Prostate gland (tissue), 2 donors: ENCODE measurements at places on chromosomes 11 and 22. TPM values are rescaled to one million over a fixed set of nuclear protein-coding genes. Genes with fewer than 3 reads are reported as not detected.

DNA sequence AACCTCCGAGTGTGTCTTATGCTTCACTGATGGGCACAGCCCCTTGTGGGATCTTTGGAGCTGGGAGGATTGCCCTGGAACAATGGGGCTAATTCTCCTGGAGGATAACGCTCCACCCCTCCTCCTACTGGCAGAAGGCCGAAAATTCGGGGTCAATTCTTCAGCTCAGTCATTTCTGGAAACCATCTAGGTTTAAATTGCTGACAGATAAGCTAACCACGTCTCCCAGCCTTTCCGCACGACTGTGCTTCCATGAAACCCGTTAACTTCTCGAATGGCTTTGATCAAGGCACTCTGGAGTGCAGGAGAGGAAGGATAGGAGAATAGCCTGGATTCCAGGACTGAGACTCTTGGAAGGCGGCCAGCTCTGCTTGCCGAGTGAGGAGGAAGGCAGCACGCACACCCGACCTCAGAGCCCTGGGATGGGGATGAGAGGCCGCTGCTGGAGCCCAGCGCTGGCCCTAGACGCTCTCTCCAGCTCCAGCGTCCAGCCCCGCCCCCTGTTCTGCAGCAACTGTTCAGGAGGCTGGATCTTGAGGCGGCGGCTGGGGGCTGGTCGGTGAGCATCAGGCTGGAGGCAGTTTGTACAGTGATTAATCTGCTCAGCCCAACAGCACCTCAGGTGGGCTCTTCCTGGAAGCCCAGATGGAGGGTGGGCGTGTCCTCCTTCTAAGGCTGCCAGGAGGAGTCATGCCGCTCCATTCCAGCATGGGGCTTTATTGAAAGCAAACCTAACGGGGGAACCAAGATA, 176.7 kb upstream of the NCAM1 start:
- DNase-seq: peak; percentile 22
- H3K4me3 ChIP-seq: no peak overlapping the region
- no peak overlapping the region for H3K27ac ChIP-seq

The ZC3H12C gene
- total RNA-seq: 6.5 TPM

The BSCL2 gene
- 187 TPM for total RNA-seq

The TMEM45B gene
- total RNA-seq: 5.2 TPM

GRCh38 chr11:14148653-14149273, 186.2 kb downstream of the SPON1 start:
- H3K36me3 ChIP-seq: no peaks in the 10 kb centered on the region
- no peaks in the 10 kb centered on the region for H3K4me1 ChIP-seq
- H3K4me3 ChIP-seq: no peak overlapping the region
- no peaks in the 10 kb centered on the region for H3K27me3 ChIP-seq
- no peak overlapping the region for H3K27ac ChIP-seq

DNA sequence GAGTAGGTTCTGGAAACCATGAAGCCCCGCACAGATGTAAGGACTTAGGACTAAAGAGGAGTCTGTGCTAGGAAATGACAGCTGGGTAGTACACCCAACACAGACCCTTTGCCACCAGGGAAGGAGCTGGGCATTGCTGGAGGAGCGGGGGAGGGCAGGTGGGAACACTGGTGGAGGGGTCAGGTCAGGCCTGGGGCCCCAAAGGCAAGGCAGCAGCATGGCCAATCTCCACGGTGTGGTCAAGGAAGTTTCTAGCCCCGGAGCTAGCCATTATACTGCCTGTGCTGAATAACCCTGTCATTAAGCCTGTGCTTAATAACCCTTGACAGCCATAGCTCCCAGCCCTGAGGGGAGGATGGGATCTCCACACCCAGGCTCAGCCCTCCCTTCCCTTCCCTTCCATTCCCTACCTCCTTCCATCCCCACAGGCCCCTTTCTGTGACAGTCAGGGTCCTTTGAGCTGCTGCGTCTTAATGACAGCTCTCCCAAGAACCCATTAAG, 2.1 kb downstream of the TMPRSS4 start:
- no peaks in the 10 kb centered on the region for H3K36me3 ChIP-seq
- no peaks in the 10 kb centered on the region for H3K4me1 ChIP-seq
- no peak overlapping the region for H3K4me3 ChIP-seq
- no peaks in the 10 kb centered on the region for H3K27me3 ChIP-seq
- H3K27ac ChIP-seq: no peak overlapping the region
- DNase-seq: no peak

DNA sequence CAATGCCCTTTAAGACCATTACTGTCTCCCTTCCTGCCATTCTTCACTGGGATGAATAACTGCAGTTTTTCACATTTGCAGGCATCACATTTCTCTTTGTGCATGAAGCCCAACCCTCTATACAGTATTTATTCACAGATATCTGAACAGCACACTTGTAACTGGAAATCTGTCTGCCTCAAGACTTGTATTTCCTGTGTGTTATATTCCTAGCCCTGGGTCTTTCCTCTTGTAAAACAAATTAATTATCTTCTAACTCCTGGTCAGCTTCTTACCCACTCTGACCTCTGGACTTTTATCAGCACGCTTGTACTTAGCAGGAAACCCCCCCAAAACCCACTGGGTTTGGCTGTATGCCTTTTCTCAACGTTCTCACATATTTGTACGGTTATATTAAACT, 2.0 kb downstream of the CSRP3 start:
- no peak overlapping the region for H3K27ac ChIP-seq
- H3K4me3 ChIP-seq: no peak overlapping the region
- DNase-seq: no peak
- no peaks in the 10 kb centered on the region for H3K4me1 ChIP-seq
- no peaks in the 10 kb centered on the region for H3K36me3 ChIP-seq
- no peaks in the 10 kb centered on the region for H3K27me3 ChIP-seq
